ENCODE measurements at places on chromosomes 11 and 22.

DNA sequence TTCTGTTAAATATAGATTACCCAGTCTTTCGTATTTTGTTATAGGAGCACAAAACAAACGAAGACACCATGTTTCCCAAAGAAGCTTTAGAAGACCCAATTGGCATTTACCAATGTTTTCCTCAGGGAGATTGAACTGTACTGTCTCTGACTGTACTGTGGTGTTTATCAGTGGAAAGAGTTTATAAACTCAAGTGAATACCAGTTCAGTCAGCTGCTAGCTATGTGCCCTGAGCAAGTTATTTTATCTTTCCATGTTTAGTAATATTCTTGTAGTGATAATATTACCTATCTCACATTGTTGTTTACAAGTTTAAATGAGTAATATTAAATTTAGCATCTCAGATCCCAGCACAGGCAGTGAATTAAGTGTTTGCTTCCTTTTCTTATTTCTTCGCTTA is 773.2 kb downstream of the KCNA4 start:
- DNase-seq = no peak

- no peak for DNase-seq
These were observed 26.4 kb downstream of the MYEOV start for GRCh38 chr11:69320326-69320725.

DNA sequence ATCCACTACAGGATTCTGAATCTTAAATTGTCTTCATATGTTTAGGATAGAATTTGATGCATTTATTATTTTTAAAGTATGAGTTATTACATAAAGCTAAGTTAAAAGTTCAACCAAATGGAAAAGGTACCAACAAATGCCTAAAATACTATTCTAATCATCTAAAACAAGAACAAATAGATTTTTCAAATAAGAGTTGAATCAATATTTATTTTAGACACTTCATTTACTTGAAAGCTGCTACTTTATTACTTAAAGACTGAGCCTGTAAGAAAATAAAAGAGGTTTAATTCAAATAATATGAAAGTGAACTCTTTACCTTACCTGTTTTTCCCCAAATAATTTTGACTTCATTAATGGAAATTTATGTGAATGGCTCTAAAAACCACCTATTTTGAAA is 16.9 kb downstream of the LDHAL6A start:
- DNase-seq = no peak

DNA sequence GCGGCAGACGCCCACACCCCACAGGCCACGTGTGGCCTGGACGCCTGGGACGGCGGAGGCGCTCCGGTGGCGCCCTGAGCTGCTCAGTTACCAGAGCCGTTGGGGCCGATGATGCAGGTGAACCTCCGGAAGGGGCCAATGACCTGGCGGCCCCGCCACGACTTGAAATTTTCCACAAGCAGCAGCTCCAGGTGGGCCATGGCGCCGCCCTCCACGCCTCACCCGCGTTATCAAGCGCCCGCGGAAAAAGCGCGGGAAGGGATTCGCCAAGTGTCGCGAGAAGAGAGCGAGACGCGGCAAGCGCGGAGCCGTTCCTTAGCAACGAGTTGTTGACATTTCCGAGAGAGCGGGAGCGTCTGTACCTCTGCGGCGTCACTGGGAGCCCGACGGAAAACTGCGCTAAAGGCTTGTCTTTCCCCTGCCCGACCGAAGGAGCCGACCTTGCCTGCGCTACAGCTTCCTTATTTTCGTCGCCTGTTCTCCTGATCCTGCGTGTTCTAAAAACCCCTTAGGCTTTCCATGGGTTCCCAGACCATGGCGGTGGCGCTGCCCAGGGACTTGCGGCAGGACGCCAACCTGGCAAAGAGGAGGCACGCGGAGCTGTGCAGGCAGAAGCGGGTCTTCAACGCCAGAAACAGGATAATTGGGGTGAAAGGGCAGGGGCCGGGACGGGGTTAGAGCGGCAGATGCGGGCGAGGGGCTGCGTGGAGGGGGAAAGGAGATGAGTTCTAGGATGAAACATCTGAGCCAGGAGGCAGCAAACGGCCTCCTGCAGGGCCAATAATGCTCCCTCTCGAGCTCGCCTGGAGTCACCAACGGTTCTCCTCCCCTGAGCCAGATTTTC is at the start of the genes RIBC2 and SMC1B:
TSS of gene RIBC2 (plus strand) at position 326 of the 844 bp plus-strand sequence. CDS start at position 520, 194 bp downstream.
TSS of gene SMC1B (minus strand) at position 232 of the 844 bp plus-strand sequence. CDS start at position 200, 32 bp downstream.
- DNase-seq = no peak

GRCh38 chr11:105202422-105202821 is 62.9 kb upstream of the CARD18 start:
- no peak for DNase-seq

GRCh38 chr11:2760196-2760871 is 60.5 kb upstream of the KCNQ1OT1 start:
- no peak for DNase-seq

DNA sequence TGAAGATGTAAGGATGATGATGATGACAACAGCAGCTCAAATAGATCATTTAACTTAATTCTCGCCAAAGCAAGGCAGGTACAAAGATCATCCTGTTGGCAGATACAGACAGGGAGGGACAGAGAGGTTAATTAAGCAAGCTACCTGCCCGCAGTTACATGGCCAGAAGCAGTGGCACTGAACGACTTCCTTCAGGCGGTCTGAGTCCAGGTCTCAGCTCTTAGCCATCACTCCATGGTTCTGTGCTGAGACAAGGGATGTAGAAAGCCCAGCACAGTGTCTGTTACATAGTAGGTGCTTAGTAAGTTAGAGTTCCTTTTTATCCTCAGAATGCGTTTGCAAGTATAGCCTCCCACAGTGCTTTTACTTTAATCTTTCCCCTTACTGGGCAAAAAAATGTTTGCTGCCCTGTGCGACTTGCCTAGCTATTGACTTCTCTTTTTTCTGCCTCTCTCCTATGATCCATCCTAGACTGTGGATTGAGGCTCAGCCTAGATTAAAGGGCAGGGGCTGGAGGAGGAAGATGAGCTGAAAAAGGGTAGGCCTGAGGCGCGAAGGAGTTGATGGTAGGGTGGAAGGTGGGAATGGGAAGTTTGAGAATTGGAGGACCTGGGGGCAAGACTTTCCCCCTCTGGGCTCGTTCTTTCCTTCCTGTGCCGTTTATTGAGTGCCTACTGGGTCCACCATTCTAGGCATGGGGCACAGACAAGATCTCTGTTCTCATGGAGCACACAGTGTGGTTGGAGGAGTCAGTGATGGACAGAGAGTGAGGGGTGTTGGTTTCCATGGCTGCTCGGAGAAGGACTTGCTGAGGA is 108.2 kb upstream of the OR4B1 start:
- no peak for DNase-seq

DNA sequence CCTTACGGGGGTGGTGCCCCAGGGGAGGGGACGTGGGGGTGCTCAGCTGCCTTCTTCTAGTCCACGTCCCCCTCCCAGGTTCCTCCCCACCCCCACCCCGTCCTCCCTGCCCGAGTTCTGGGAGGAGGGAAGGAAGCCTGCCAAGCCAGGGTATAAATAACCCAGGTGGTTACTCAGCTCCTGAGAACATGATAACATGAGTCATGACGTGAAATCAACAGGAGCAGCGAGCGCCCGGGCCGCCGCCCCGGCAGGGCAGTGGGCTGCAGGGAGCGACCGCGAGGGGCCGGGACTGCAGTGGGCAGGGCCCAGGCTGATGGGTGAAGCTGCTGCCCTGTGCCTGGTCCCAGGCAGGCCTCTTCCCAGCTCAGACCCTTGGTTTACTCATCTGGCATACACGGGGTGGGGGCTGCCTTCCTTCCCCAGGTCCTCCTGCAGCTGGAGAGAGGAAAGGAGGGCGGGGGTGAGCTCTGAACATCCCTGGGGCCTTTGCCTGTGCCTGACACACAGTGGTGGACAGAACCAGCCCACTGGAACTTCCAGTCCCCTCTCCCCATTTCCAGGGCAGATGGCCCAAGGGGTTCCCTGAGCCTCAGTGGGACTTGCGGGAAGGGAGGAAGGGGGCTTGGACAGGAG is 8.8 kb upstream of the PDGFB start:
- DNase-seq = no peak

GRCh38 chr22:49961005-49961600 is 531 bp downstream of the PIM3 start:
- DNase-seq = no peak

- no peak for DNase-seq
These were observed 18.4 kb downstream of the PHF21A start for GRCh38 chr11:46102843-46103242.

DNA sequence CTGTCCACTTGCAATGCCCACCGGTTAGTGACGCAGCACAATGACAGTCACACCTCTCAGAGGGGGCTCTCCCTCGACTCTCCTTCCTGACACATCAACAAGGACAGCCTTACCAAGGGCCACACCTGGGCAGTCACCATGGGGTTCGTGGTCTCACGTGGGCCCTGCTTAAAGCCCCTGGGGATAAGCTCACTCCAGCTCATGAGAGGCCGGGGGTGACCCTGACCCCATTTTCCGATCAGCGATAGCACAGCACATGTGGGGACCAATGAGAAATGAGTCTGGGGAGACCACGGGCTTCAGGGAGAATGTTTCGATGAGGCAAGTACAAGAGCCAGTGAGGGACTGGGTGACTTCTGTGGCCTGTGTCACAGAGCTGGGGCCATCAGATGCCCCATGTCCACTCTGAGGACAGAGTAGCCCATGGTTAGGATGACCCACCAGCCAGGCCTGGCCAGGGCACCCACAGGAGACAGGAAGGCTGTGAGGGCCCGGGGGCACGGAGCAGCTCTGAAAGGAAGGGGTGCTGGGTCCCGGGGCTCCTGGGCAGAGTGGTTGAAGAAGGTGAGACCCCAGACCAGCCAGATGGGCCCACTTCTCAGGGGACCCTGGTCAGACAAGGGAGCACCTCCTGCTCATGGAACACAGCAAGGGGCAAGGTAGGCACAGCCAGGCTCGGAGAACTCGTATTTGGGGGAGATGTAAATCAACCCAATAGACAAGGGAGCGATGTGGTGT is 128.8 kb downstream of the MED15 start:
- no peak for DNase-seq

GRCh38 chr11:134674974-134675373 is 262.9 kb upstream of the B3GAT1 start:
- no peak for DNase-seq

Data from NK-92 treated with Interleukin-12 subunit alpha and Interleukin-12 subunit beta, amount 100 ng/mL, for 24 hours (cell line).